ENCODE measurements at places on chromosomes 7 and 10.

- DNase-seq: no peak
These were observed 232.9 kb downstream of the FOXP2 start for GRCh38 chr7:114647518-114647917.

DNA sequence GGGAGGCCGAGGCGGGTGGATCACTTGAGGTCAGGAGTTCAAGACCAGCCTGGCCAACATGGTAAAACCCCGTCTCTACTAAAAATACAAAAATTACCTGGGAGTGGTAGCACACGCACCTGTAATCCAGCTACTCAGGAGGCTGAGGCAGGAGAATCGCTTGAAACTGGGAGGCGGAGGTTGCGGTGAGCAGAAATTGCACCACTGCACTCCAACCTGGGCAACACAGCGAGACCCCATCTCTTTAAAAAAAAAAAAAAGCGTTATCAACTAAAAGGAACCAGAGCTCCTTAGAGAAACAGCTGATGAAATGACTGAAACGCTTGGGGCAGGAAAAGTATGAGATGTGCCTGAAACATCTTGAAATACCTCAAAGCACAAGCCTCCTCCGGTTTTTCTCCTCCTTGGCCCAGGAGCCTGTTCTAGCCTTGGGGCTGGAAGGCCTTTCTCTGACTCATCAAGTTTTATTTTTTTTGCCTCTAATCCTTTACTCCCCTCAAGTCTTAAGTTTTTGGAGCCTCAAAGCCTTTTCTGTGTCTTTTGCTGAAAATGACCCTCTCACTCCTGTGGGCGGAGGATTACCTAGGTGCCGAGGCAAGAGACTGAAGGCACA lies 2.6 kb upstream of the METTL27 start:
- no peak for DNase-seq

- DNase-seq: no peak
These were observed 128.5 kb downstream of the TNS3 start for GRCh38 chr7:47453093-47454061.

- no peak for DNase-seq
These were observed 25.9 kb downstream of the TBXAS1 start for GRCh38 chr7:139854803-139855497.

DNA sequence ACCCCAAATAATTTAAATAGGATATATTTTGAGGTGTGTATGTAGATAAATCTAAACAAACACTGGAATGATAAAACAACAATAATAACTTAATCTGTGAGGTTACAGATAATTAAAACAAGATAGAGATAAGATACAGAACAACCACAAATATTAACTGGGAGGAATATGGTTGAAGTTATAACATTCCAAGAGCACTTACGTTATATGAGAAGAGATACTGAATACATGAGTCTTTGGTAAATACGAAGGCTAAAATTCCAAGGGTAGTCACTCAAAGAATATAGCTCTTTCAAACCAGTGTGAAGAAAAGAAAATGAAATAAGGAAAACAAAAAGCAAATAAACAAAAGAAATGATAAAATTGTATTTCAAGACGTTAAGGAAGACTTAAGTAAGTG lies 76.0 kb upstream of the MYO3A start:
- DNase-seq: no peak

GRCh38 chr10:89275383-89275782 lies 23.8 kb upstream of the LIPA start:
- no peak for DNase-seq

GRCh38 chr10:12772797-12773587 lies 228.5 kb downstream of the CCDC3 start:
- no peak for DNase-seq

DNA sequence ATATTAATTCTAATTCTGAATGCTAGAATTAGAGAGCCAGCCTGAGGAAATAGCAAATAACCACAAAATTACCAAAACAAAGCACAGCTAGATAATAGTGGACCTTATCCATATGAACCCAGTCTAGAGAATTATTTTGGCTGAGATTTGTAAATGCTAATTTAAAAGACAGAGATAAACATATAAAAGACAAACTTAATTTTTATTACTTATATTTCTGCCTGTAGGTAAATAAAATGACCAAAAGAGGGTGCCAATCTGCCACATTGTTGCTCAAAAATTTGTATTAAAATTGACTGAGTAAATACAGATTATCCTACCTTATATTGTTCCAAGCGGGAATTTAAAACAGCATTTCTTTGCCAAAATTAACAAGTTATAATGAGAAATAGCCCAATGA lies 20.2 kb downstream of the RTKN2 start:
- DNase-seq: no peak

GRCh38 chr7:98930921-98931320 lies 52.6 kb downstream of the TRRAP start:
- no peak for DNase-seq

GRCh38 chr7:57423768-57424167 lies 26.2 kb upstream of the ZNF716 start:
- no peak for DNase-seq

- no peak for DNase-seq
These were observed 111.8 kb downstream of the OAT start for GRCh38 chr10:124306922-124307371.

DNA sequence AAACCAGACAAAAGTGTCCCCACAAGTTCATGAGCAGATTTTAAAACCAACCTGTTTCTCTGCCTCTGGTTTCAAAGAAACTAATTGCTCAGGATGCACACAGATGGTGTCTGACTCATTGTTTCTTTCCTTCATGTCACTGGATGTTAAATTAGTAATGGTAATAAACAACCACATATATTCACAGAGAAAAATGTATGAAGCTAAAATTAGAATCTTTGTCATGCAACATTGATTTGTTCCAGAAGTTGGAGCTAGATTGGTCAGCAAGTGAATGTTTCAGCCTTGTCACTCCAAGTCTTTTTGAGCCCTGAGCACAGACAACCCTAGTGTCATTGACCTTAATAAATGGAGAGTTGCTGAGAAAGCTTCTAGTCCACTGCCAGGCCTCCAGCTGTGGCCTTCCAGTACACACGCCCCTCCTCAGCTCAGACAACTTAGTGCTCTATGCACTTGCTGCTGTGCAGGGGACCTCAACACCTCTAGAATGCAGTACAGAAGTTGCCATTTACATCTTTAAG lies 175.9 kb downstream of the CCDC71L start:
- DNase-seq: no peak

DNA sequence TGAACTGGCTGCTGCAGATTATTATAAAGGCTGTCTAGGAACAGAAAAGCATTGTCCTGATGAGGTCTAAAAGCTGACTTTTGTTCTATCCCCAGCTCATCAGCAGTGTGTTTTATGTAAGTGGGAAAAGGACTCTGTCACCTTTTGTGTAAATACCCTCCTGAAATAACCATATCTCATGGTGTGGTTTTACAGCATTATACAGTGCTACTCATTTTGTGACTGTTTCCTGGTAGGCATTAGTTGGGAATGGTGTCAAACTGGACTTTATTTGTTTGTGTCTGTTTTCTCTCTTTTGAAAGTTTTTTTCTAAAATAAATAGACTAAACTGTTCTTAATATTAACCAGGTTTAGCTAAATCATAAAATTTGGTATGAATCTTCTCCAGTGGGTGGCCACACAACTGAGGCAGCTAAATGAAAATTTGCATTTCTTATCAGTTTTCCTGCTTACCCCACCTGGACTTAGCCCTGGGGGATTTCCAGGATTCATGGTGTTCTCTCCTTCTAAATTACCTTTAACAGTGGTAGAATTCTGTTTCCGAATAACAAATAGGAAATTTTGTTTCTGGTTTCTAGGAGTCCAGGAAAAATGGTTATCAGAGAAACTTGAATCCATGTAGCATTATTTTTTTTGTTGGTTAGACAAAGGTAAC lies 140.9 kb downstream of the LHFPL3 start:
- DNase-seq: no peak
